ENCODE measurements at places on chromosomes 5 and 9.

DNA sequence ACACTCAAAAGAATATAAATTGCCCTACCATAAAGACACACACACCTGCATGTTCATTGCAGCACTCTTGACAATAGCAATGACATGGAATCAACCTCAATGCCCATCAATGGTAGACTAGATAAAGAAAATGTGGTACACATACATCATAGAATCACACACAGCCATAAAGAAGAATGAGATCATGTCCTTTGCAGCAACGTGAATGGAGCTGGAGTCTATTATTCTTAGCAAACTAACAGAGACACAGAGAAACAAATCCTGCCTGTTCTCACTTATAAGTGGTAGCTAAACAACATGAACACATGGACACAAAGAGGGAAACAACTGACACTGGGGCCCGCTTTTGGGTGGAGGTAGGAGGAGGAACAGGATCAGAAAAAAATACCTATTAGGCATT is 2062.2 kb upstream of the CDH6 start:
- DNase-seq, result no peak

DNA sequence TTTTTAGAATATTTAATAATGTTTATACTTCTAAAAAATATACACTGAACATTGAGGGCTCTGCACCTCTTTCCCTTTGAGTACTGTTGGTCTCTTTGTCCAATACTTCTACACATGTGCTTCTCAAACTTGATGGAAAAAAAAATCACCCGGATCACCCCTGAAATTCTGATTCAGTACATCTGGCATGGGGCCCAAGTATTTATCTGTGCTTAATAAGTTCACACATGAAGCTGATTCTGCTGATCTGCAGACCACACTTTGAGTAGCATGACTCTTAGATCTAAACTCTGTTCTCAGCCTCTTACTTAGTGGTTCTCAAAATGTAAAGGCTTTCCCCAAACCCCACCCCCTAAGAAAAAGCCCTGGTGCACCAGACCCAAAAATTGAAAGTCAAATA is 12.0 kb downstream of the RUSC2 start:
- DNase-seq, result no peak

DNA sequence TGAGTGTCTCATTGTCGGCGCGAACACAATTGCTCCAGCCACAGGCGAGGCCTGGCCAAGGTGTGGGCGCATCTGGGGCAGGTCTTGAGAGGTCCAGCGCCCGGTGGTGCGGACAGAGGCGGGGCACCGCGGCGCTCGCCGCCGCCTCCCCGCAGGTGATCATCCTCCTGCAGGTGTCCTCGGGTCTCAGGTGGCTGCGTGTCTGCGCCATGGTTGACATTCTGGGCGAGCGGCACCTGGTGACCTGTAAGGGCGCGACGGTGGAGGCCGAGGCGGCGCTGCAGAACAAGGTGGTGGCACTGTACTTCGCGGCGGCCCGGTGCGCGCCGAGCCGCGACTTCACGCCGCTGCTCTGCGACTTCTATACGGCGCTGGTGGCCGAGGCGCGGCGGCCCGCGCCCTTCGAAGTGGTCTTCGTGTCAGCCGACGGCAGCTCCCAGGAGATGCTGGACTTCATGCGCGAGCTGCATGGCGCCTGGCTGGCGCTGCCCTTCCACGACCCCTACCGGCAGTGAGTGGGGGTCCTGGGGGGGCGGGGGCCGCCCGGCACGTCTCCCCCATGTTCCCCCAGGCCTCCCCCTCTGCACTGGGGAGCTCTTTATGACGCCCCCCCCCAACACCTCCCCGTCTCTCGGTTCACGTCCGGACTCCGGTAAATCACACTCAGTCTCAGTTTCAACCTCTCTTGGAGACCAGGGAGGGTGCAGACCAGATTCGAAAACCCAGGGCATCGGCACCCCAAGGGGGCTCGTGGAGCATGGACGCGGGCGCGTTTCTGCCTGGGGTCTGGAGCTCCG is 446 bp downstream of the NXNL2 start:
- no peak for DNase-seq

DNA sequence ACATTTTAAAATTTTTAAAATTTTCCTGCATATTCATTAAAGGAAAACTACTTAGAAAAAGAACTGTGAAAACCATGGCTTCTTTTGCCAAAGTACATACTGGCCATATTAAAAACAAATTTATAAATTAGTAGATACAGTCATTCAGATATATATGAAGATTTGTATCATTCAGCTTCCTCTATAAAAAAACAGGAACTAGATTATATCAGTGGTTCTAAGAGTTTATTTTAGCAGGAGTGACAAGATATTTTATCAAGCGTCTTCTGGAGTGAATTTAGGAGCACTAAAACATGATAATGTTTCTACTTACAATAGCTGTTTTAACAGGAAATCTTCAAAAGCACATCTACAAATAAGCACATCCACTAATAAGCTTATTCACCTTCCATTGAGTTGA is 171.4 kb downstream of the RAPGEF6 start:
- DNase-seq, result no peak

DNA sequence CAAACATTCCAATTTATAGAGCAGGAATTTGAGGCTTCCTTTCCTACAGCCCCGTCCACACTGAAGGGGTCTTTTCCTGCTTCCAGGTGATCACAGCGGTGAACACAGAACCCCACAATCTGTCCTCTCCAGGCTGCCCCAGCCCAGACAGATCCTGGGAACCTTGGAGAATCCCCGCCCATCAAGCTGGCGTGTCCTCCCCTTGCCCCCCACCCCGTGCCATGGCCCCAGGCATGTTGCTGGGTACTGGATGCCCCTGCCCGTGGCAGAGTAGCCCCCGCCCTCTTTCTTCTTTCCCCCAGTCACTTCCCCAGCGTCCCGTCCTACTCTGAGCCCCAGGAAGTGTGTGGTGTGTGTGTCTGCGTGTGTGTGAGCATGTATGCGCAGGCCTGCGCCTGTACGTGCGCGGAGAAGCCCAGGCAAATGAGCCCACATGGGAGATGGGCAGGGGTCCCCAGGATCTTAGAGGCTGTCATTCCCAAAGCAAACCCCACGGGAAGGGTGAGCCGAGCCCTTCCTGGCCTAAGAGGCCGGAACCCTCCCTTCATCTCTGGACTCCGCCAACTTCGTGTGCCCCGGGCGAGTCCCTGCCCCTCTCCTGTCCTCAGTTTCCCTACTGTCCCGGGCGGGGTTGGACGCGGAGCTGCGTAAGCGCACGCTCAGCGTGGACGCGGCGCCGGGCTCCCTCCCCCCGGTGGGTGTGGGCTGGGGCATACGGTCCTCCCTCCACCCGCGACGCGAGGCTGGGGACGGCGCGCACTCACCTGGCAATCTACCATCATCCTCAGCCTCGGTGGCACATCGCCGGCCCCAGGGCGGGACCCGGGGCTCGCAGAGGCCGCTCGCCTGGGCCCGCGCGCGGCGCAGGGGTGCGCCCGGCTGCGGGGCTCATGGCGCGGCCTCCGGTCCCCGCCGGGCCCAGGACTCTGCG is 15.2 kb downstream of the GBGT1 start:
- no peak for DNase-seq

GRCh38 chr5:180920710-180921109 is 21.8 kb downstream of the BTNL8 start:
- DNase-seq, result no peak

All from NCI-H2107 (cell line).